ENCODE measurements at places on chromosomes 2 and 18.

GRCh38 chr2:222869252-222869560 is 8.4 kb downstream of the ACSL3 start:
- DNase-seq = no peak

- no peak for DNase-seq
These were observed 67.7 kb upstream of the DNMT3A start for GRCh38 chr2:25409468-25409867.

- no peak for DNase-seq
These were observed 123.0 kb upstream of the MYO3B start for GRCh38 chr2:170054997-170055396.

DNA sequence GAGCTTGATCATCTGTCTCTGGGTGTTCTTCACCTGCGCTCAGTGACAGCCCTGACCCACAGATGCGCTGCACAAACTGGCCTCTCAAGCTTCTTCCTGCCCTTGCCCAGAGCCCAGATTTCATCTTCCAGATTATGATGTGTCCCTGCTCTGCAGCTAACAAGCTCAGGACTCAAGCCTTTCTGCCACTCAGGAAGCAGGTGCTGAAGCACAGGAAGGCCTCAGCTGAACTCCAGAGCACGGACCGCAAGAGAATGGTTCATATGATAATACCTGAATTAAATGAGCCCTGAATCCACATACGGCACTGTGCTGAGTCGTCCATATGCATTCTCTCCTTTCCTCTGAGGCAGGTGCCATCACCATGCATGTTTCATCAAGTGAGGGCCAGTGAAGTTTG is 3.8 kb downstream of the CD207 start:
- no peak for DNase-seq
